ENCODE measurements at places on chromosomes 6 and 20. TPM values are rescaled to one million over a fixed set of nuclear protein-coding genes. Genes with fewer than 3 reads are reported as not detected.

- peak; percentile 41 for DNase-seq
Measured at GRCh38 chr6:80767808-80768207, 661.3 kb downstream of the BCKDHB start.

DNA sequence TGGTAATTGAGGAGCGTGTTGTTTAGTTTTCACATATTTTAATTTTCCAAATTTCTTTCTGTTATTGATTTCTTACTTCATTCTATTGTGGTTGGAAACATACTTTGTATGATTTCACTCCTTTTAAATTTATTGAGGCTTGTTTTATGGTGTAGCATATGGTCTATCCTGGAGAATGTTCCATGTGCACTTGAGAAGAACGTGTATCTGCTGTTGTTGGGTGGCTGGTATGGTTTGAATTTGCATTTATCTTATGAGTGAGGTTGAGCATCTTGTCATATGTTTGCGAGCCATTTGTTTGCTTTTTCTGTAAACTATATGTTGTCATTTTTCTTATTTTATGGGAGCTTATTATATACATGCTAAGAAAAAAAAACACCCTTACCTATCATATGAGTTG, 26.5 kb downstream of the SRC start:
- DNase-seq = no peak

GRCh38 chr6:30044630-30045029, 16.4 kb upstream of the POLR1H start:
- no peak for DNase-seq

GRCh38 chr6:151012321-151013294, 147.1 kb downstream of the MTHFD1L start:
- DNase-seq = peak; percentile 94

- no peak for DNase-seq
Measured at GRCh38 chr20:57801581-57801980, 91.8 kb upstream of the PMEPA1 start.

- DNase-seq = no peak
Measured at GRCh38 chr20:54577637-54578036, 102.2 kb downstream of the DOK5 start.

DNA sequence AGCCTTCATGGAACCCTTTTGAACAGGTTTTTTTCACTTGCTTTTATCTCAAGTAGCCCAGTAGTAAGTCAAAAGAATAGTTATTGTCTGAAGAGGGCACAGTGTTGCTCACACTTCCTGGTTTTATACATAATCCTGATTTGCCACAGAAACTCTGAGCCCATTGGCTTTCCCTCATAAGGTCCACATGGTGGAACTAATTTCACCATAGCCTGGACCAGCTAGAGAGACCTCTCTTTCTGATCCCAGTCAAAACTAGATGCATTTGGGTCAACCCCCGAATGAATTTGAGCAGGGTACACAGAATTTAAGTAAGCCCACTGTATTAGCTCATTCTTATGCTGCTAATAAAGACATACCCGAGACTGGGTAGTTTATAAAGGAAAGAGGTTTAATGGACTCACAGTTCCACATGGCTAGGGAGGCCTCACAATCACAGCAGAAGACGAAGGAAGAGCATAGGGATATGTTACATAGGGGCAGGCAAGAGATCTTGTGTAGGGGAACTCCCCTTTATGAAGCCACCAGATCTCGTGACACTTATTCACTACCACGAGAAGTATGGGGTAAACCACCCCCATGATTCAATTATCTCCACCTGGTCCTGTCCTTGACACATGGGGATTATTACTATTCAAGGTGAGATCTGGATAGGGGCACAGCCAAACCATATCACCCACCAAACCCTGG, 6.2 kb downstream of the RWDD2A start:
- no peak for DNase-seq

DNA sequence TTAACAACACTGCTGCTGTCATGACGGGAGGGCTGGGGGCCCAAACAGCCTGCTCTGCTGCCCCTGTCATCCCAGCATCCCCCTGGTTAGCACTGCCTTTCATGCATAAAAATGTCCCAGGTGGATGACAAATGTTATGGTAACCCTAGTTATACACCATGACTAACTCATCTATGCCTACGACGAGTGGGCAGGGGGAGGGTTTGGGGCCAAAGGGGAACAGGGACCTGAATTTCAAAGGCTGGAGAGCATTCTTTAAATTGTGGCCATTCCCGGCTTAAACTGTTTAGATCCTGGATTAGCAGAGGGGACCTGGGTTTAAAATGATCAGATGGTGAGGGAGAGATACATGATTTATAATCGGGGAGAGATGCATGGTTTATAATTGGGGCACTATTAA, 24.4 kb downstream of the GNAS-AS1 start:
- DNase-seq = no peak

- DNase-seq = no peak
Measured at GRCh38 chr6:103522045-103522444, 1337.7 kb downstream of the HACE1 start.

GRCh38 chr6:20377623-20378265, 23.9 kb upstream of the E2F3 start:
- peak; percentile 86 for DNase-seq

DNA sequence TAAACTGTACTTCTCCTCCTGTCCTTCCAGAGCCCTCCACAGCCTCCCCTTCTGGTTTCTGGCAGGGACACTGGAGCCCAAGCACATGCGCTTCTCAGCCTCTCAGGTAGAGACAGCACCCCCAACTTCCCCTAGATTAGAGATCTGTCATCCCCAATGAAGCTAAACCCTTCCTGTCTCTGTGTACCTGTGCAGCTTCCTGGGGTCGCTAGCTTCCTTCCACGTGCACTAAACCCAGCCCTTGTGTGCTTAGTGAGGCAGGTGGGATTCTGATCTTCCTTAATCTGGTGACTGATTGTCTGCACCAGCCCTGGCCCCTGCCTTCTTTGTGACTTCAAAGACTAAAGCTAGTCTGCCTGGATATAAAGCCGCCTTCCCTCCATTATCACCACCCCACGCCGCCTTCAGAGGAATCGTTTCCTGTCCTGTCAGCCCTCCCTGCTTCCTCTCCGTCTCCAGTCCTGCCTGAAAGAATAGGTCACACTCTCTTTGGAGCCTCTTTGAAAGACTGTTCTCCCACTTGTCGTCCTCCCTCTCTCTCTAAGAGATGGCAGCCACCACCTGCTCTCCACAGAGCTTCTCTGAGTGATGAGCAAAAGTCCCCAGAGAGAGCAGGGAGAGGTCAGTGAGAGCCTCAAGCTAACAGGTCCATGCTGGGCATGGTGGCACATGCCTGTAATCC, 27.5 kb downstream of the CAPN11 start:
- no peak for DNase-seq

GRCh38 chr6:168524571-168525001, 83.6 kb downstream of the SMOC2 start:
- DNase-seq = no peak

DNA sequence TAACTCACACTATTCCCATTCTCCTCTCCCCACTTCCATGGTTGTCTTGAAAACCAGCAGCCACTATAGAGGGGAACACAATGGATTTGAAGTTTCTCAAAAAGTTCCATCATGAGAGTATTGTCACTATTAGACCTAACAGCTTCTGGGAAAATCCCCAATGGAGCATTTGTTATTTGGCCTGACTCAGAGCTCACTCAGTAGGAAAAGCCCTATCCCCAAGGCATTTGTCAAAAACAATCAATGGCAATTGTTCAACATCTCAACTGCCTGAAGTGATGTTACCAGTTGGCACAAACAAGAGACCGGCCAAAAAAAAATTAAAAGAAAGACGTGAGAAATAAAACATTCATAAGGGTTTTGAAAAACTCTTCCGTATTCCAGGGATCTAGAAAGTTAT, 98.8 kb downstream of the MYLK4 start:
- no peak for DNase-seq

GRCh38 chr20:46219190-46219589, 89.1 kb downstream of the CDH22 start:
- DNase-seq = no peak

The TFB1M gene
- total RNA-seq = 11.7 TPM

The LPA gene
- total RNA-seq = not detected

The HTR1E gene
- total RNA-seq = not detected

The MYBL2 gene
- 2.2 TPM for total RNA-seq

The SRMS gene
- total RNA-seq = not detected

The CLPSL1 gene
- total RNA-seq = not detected
